ENCODE measurements at places on chromosomes 2 and 18. TPM values are rescaled to one million over a fixed set of nuclear protein-coding genes. Genes with fewer than 3 reads are reported as not detected.

DNA sequence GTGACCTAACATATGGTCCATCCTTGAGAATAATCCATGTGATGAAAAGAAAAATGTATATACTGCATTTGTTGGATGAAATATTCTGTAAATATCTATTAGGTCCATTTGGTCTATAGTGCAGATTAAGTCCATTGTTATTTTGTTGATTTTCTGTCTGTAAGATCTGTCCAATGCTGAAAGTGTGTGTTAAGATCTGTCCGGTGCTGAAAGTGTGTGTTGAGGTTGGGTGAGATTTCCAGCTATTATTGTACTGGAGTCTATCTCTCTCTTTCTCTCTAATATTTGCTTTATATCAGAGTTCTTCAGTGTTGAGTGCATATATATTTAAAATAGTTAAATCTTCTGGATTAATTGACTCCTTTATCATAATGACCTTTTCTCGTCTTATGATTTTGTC lies 828.8 kb upstream of the CRIM1 start:
- H3K27ac ChIP-seq: no peak overlapping the region
- no peak overlapping the region for H3K4me3 ChIP-seq
- no peaks in the 10 kb centered on the region for H3K36me3 ChIP-seq
- no peaks in the 10 kb centered on the region for H3K4me1 ChIP-seq
- no peaks in the 10 kb centered on the region for H3K27me3 ChIP-seq

SH3BP4 gene
- total RNA-seq: 29.9 TPM

DNA sequence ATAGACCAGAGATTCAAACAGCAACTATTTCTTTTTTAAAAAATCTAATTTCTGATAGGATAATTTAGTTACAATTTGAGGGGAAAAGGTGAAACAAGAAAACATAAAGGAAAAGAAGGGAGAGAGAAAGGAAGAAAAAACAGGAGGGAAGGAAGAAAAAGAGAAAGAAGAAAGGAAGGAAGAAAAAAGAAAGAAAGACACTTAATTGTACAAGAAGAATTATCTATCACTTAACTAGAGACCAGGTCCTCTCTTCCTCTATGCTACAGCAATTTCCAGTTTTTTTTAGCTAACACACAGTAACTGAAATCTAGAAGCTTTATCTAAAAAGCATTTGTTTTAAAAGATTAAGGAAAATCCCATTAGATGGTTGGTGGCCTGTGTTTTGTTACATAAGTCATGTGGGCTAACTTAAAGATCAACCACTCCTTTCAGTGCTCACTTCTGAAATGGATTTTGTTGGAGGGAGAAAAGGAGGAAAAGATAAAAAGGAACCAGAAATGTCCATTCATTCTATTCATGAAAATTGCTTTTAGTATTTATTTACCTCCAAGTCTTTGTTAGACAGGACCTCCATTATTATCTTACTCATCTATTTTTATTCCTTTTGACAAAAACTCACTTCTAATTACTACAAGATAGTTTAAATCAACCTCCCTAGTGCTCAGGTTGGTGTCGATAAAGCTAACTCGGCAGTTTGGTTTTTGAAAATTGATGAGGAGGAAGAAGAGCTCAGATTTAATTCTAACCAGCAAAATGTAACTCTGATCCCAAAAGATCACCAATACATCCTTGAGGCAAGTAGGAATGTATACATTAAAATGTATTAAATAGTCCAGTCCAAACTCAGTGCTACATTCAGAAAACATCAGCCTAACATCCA lies 251.5 kb upstream of the FN1 start:
- no peaks in the 10 kb centered on the region for H3K27me3 ChIP-seq
- no peak overlapping the region for H3K4me3 ChIP-seq
- H3K36me3 ChIP-seq: no peaks in the 10 kb centered on the region
- H3K4me1 ChIP-seq: peaks cover 84% of the 10 kb centered on the region

DNA sequence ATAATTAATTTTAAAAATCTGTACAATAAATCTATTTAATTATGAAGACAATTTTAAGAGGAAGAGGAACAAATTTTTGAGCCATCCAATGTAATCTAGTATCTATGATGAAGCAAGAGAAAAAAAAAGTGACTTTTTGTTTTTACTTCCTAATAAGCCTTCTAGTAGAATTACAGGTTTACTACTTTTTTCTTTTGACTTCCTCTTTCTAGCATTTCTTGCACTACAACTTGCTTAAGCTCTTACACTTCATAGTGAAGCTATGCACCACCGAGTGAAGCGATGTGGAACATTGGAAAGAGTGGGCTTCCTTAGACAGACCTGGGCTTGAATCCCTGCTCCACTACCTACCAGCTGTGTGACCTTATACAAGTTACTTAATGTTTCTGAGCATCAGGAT lies 2.1 kb downstream of the SERPINB2 start:
- H3K27me3 ChIP-seq: no peaks in the 10 kb centered on the region
- H3K4me3 ChIP-seq: no peak overlapping the region
- H3K4me1 ChIP-seq: no peaks in the 10 kb centered on the region
- no peaks in the 10 kb centered on the region for H3K36me3 ChIP-seq

PROKR1 gene
- total RNA-seq: 0.09 TPM

IGFBP5 gene
- total RNA-seq: 0.20 TPM

DDX1 gene
- total RNA-seq: 145 TPM

EMX1 gene
- 3.6 TPM for total RNA-seq

CFAP65 gene
- 0.34 TPM for total RNA-seq

- no peaks in the 10 kb centered on the region for H3K36me3 ChIP-seq
- H3K4me3 ChIP-seq: no peak overlapping the region
- no peak overlapping the region for H3K27ac ChIP-seq
- DNase-seq: no peak
- H3K4me1 ChIP-seq: no peaks in the 10 kb centered on the region
- no peaks in the 10 kb centered on the region for H3K27me3 ChIP-seq
Measured at GRCh38 chr2:98297817-98298682, 48.2 kb upstream of the CNGA3 start.

DNA sequence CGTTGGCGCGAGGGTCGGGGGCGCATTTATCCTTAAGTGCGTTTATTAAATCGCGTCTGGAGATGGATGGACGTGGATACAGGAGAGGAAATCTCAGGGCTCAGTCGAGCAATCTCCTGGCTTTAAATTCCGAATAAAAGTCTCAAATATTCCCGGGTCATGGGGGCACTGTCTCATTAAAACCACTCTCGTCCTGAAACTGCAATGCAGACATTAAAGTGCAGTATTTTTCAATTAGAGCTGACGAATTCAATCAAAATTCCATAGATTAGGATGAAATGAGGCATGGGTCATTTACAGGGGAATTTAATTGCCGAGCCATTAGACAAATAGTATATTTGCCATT lies 10.7 kb upstream of the GBX2 start:
- no peak for DNase-seq
- H3K27me3 ChIP-seq: no peaks in the 10 kb centered on the region
- H3K36me3 ChIP-seq: no peaks in the 10 kb centered on the region
- no peak overlapping the region for H3K27ac ChIP-seq
- H3K4me1 ChIP-seq: 0 out of 2 replicates have a peak, but pooled peaks cover 3% of the 10 kb centered on the region

ZNF385B gene
- total RNA-seq: 0.77 TPM

ABCB11 gene
- total RNA-seq: not detected

DNA sequence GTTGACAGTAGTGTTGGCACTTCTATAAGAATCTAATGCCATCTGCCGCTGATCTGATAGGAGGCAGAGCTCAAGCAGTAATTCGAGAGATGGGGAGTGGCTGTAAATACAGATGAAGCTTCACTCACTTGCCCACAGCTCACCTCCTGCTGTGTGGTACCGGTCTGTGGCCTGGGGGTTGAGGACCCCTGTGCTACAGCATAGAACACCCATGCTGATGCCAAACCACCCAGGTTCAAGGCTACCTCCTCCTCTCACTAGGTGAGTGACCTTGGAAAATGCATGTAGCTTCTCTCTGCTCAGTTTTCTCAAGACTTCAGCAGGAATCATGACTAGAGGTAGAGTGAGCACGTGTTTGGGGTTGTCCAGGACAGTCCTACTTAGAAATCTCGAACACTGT lies 263.4 kb downstream of the SH3BP4 start:
- no peaks in the 10 kb centered on the region for H3K36me3 ChIP-seq
- no peak for DNase-seq
- no peaks in the 10 kb centered on the region for H3K27me3 ChIP-seq
- H3K4me1 ChIP-seq: no peaks in the 10 kb centered on the region
- no peak overlapping the region for H3K4me3 ChIP-seq

DNA sequence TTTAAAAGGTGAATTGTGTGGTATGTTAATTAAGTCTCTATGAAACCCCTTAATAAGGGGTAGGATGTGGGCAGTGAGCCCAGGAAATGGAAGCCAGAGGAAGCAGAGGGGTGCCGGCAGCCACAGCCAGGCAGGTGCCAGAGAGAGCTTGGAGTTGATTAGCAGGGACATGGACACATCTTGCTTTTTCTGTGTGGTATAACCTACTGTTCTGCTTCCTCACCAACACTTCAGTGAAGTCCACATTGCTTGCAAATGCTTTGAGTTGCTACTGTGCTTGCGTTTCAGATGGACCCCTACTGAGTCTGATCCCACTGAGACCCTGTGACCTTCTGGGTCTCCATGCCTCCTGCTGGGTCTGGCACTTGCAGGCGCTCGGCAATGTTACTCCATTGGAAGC lies 30.3 kb upstream of the ARHGEF4 start:
- no peaks in the 10 kb centered on the region for H3K4me1 ChIP-seq
- H3K36me3 ChIP-seq: no peaks in the 10 kb centered on the region
- H3K4me3 ChIP-seq: no peak overlapping the region
- no peaks in the 10 kb centered on the region for H3K27me3 ChIP-seq
- no peak overlapping the region for H3K27ac ChIP-seq

DNA sequence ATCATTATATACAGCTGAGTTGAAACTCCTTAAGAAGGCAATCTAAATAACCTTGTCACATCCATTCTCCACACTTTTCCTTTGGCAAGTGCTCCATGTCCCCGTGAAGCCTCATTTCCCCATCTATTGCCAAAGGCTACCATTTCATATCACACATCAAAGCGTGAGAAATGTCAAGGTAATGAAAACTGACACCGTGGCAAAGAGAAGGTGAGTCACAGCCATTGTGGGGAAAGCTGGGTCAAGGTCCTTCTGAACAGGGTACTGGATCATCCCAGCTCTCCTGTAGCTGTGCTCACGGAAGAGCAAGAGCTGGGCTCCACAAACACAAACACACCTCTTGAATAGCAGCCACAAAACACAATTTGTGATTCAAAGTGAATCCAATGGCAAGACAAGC lies 58.2 kb upstream of the REG3G start:
- no peak overlapping the region for H3K27ac ChIP-seq
- no peaks in the 10 kb centered on the region for H3K4me1 ChIP-seq
- DNase-seq: no peak
- H3K36me3 ChIP-seq: no peaks in the 10 kb centered on the region

GRCh38 chr2:210028178-210028577 lies 25.7 kb downstream of the RPE start:
- H3K4me3 ChIP-seq: no peak overlapping the region

LRRTM1 gene
- not detected for total RNA-seq

- H3K36me3 ChIP-seq: no peaks in the 10 kb centered on the region
- no peak overlapping the region for H3K4me3 ChIP-seq
- no peak for DNase-seq
- H3K27ac ChIP-seq: no peak overlapping the region
- H3K4me1 ChIP-seq: no peaks in the 10 kb centered on the region
- H3K27me3 ChIP-seq: no peaks in the 10 kb centered on the region
Measured at GRCh38 chr2:150063432-150063889, 424.0 kb downstream of the RND3 start.

DAW1 gene
- total RNA-seq: 5.4 TPM

- H3K4me1 ChIP-seq: no peaks in the 10 kb centered on the region
- H3K4me3 ChIP-seq: no peak overlapping the region
- H3K36me3 ChIP-seq: no peaks in the 10 kb centered on the region
- no peak for DNase-seq
- H3K27ac ChIP-seq: no peak overlapping the region
Measured at GRCh38 chr2:85369500-85369899, 14.9 kb downstream of the ELMOD3 start.

DNA sequence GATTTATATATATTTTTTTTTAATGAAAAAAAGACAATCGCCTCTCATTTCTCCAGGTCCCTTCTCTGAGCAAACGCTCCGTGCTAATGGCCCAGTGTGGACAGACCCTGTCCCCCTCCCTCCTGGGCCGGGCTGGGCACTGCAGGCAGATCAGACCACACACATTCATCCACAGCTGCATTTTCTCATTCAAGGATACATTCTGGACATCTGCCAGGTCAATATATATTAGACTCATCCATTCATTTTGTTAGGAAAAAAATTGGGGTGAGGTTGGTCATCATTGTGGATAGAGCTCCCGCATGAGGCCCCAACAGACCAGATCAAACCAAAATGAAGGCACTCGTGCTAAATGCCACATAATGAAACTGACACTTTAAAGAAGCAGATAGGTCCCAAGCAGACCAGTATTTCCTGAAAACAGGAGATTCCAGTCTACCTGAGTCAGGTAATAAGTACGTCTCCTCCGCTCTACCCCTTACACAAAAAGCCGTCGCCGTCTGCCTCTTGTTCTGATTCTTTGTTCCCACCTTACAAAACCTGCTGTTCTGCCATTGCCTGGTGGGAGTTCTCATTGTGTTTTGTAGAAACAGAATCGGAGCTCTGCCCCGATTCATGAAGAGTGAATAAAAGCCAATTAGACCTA lies 15.4 kb upstream of the OTOS start:
- H3K4me3 ChIP-seq: no peak overlapping the region
- H3K4me1 ChIP-seq: no peaks in the 10 kb centered on the region
- H3K36me3 ChIP-seq: no peaks in the 10 kb centered on the region
- no peaks in the 10 kb centered on the region for H3K27me3 ChIP-seq

BCL11A gene
- total RNA-seq: 0.21 TPM

- no peak for DNase-seq
- no peak overlapping the region for H3K4me3 ChIP-seq
- no peaks in the 10 kb centered on the region for H3K4me1 ChIP-seq
- H3K27me3 ChIP-seq: no peaks in the 10 kb centered on the region
- H3K36me3 ChIP-seq: no peaks in the 10 kb centered on the region
- H3K27ac ChIP-seq: no peak overlapping the region
Measured at GRCh38 chr18:60601249-60601648, 228.7 kb upstream of the MC4R start.
